ENCODE measurements at places on chromosomes 16 and 17.

DNA sequence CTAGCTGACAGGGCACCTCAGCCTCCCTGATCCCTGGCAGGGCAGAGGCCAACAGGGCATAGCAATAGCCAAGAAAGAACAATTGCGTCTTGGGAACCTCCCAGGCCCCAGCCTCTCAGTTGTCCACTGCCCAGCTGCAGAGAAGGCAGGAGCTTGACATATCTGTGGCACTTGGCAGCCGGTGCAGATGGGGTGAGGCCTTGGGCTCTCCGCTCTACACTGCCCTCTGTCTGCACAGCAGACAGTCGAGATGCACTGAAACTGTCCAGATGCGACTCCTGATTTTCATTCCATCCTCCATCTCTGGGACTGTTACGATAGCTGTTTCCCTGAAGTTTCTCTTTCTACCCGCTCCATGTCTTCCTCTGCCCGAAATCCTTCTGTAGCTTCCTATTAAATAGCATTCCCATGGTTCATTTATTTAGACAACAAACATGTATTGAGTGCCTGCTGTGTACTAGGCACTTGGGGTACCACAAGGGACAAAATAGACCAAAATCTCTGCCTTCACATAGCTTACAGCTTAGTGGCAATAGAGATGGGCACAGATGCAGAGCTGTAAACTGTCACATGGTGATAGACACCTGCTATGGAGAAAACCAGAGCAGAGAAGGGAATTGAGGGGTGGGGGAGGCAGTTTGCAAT is 3.3 kb downstream of the POLR3E start:
- DNase-seq: no peak

GRCh38 chr17:57930239-57930638 is 25.0 kb downstream of the CUEDC1 start:
- no peak for DNase-seq

DNA sequence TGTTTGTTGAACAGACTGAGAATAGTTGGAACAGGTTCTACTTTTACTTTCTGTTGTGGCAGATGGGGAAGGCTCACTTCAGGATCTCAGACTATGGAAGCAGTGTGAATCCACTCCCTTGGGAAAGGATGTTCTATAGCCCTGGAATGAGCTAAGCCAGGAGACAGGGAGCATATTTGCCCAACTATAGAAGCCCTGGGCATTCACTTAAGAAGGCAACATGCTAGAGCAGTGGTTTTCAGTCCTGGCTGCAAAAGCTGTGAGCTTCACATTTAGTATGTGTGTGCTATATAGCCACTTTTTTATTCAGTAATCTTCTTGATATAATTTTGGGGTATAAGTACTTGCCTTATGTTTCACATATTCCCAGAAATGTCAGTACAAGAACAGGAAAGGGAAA is 1.2 kb upstream of the KRT32 start:
- DNase-seq: no peak

DNA sequence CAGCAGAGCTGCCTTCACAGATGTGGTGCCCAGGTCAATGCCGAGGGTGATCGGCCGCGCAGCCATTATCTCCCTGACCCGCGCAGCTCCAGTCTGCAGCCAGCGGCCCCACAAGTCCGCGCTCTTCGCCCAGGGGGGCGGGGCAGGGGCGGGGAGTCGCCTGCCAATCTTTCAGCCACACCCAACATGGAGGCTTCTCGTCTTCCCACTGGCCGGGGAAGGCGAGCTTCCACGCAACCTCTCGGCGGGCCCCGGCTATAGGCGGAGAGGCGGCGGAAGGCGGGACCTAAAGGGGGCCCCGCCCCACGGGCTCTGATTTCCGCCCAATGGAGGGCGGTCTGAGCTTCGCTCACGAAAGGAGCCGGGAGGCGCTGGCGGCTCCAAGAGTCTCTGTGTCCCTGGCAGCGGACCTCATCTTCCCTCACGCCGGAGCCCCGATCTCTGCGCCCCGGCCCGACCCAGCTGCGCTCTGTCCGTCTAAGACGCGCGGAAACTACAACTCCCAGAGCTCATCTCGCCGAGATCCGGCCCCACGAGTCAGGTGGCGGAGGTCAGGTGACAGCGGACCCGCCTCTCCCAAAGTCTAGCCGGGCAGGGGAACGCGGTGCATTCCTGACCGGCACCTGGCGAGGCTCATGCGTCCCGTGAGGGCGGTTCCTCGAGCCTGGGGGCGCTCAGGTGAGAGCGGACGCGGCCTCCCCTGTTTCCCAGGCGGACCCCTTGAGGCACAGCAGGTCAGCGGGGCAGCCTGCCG is at the start of the genes CTNS and SHPK:
CTNS (plus strand) TSS at position 607 of the 754 bp plus-strand sequence. CDS start 3,447 bp downstream, outside the sequence.
SHPK (minus strand) TSS at position 97 of the 754 bp plus-strand sequence; CDS start at position 66, 31 bp downstream.
- DNase-seq: peak; percentile 98

DNA sequence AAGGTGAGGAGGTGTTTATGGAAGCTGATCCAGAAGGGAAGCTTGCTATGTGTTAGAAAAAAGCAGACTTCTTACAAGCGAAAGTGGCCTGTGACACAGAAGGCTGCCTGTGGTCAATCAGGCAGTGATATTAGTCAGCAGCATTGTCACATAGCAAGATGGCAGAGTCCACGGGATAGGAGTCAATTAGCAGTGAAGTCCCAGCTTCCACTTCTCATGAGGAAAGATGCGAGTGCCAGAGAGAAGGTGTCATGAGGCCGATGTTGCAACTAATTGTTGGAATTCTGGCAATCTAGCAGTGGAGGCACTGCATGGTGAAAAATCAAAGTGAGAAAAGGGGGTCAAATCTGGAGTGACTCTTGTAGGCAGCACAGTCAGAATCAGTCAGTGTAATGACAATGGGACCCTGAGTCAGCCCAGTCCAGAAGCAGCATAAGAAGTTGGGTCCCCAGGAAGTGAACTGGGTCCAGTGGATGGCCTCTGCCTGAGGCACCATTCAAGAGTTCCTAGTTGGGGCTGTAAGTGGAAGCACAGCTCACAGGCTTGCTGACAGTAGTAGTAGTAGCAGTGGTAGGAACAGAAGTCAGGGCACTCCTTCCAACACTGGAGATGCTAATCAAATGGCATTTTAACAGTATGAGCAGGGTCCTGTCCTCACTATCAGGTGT is 85.1 kb downstream of the TNFRSF13B start:
- peak; percentile 46 for DNase-seq

- DNase-seq: no peak
These were observed 540 bp downstream of the MFSD11 start for GRCh38 chr17:76738468-76738850.

- no peak for DNase-seq
These were observed 24.2 kb downstream of the B9D1 start for GRCh38 chr17:19338031-19338990.
